ENCODE measurements at places on chromosomes 7 and 10.

- no peak for DNase-seq
Measured at GRCh38 chr10:77408259-77408658, 229.3 kb downstream of the KCNMA1 start.

GRCh38 chr10:7474388-7474787, 63.6 kb upstream of the SFMBT2 start:
- no peak for DNase-seq

GRCh38 chr7:44880317-44881018, 4.9 kb downstream of the PURB start:
- no peak for DNase-seq

GRCh38 chr7:87154569-87154968, 2.3 kb downstream of the DMTF1 start:
- DNase-seq = no peak

GRCh38 chr10:871951-872403, 59.5 kb downstream of the LARP4B start:
- DNase-seq = no peak

DNA sequence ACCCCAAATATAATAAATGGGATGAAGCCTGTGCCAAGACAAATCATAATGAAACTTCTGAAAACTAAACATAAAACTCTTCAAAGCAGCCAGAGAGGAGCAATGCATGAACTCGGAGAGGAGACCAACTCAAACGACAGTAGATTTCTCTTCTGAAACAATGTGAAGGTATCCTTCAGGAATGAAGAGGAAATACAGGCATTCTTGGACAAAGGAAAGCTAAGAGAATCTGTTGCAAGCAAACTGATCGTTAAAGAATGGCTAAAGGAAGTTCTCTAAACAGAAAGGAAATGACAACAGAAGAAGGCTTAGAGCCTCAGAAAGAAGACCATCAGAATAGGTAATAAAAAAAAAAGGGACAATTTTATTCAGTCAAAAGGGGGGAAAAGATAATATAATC, 6.6 kb downstream of the GNA12 start:
- DNase-seq = no peak

DNA sequence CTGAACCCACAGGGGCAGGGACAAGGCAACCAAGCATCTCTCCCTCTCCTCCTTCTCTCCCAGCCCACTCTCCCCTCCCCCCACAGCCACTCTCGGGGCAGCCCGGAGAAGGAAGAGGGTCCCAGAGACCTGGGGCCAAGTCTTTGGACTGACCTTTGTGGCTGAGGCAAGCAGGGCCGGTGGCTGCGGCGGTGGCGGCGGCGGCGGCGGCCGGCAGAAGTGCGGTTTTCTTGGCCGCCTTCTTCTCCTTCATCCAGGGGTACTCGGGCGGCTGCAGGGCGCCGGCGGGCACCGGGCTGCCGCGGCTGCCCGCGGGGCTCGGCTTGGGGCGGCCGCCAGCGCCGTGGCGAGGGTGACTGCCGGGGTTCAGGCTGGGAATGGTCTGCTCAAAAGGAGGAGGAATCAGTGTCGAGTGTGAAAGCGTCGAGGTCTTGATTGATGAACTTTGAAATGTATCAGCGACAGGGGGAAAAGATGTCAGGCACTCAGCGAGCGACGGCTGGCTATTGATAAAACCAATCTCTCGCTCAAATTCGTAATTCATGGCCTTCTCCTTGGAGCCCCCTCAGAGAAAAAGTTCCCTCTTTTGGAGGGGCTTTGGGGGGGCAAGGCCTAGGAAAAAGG, 414 bp downstream of the HOXA2 start:
- no peak for DNase-seq

DNA sequence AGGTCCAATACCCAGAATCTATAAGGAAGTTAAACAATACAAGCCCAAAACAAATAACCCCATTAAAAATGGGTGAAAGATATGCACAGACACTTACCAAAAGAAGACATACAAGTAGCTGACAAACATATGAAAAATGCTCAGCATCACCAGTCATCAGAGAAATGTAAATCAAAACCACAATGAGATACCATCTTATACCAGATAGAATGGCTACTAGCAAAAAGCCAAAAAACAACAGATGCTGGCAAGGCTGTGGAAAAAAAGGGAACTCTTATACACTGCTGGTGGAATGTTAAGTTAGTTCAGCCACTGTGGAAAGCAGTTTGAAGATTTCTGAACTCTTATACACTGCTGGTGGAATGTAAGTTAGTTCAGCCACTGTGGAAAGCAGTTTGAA, 331.1 kb downstream of the KIF20B start:
- DNase-seq = no peak

- no peak for DNase-seq
Measured at GRCh38 chr10:22464966-22465629, 119.8 kb downstream of the SPAG6 start.

- no peak for DNase-seq
Measured at GRCh38 chr10:48547061-48547895, 57.6 kb downstream of the ARHGAP22 start.

GRCh38 chr7:134850066-134850465, 70.6 kb downstream of the CALD1 start:
- no peak for DNase-seq

DNA sequence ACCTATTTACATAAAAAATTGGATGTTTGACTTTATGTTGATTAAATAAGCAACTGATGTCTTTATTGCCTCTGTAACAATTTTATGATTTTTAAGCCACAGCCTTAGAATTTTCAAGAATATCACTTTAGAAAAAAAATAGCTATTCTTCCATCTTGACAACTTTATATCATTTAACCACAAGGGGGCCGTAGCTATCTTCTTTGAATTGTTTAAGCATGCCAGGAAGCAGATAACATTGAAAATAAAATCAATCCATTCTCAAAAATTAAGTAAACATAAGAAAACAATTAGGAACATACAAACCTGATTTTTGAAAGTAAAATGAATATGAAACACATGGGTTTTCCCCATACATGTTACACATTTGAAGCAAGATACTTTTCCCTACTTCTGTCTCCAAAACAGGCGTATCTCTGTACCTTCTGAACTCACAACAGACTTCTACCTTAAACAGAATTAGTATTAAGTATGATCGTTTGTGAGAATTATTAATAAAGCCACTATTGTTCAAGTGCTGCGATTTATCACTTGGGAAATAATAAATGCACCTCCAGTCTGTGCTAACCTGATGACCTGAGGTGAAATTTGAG, 209.0 kb downstream of the CACNA2D1 start:
- DNase-seq = no peak
